ENCODE measurements at places on chromosomes 4 and X. TPM values are rescaled to one million over a fixed set of nuclear protein-coding genes. Genes with fewer than 3 reads are reported as not detected.

- DNase-seq = no peak
Measured at GRCh38 chr4:90099812-90100211, 27.4 kb upstream of the CCSER1 start.

- no peak for DNase-seq
Measured at GRCh38 chr4:2296631-2297601, 35.0 kb upstream of the MXD4 start.

DNA sequence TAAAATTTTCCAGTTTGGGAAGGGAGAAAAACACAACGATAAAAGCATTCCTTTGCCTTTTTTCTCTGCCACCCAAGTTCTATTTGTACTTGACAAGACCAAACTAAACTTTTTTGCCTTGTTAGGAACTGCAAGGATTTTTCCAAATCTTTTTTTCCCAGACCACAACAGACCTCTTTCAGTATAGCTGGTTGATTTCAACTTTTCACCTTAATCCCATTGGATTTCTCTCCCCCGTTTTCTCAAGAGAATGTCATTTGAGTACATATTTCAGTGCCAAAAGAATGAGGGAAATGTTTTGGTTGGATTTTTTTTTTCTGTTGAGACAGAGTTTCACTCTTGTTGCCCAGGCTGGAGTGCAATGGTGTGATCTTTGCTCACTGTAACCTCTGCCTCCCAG is 18.5 kb upstream of the SGMS2 start:
- DNase-seq = no peak

GRCh38 chrX:77450415-77450814 is 3.2 kb downstream of the FGF16 start:
- DNase-seq = no peak

Gene ABCG2
- 0.22 TPM for polyA plus RNA-seq

Gene ASB11
- 18.1 TPM for polyA plus RNA-seq

Gene REELD1
- polyA plus RNA-seq = 0.12 TPM

All from heart right ventricle (tissue), 16 donors.